SJCRH30 (cell line): ENCODE measurements at places on chromosomes 1 and 21. TPM values are rescaled to one million over a fixed set of nuclear protein-coding genes. Genes with fewer than 3 reads are reported as not detected.

Gene RNF223
- total RNA-seq = not detected in 2 replicates

Gene GSTM1
- total RNA-seq = not detected in 2 replicates

Gene GNAT2
- total RNA-seq = 0.08 and 0.24 TPM in 2 replicates

Gene OR4F29
- 0.18 TPM in 1 of 2 replicates, not detected in the other for total RNA-seq

Gene L1TD1
- total RNA-seq = not detected in 2 replicates

Gene FMN2
- not detected in 2 replicates for total RNA-seq

Gene NHLH1
- 1.4 and 2.2 TPM in 2 replicates for total RNA-seq

Gene ENSA
- 89.3 and 91.6 TPM in 2 replicates for total RNA-seq

Gene ST7L
- 24.2 and 24.8 TPM in 2 replicates for total RNA-seq

Gene CFAP107
- not detected in 2 replicates for total RNA-seq

Gene OR2M3
- 0.02 TPM in 1 of 2 replicates, not detected in the other for total RNA-seq

Gene SYT14
- not detected in 2 replicates for total RNA-seq

Gene CELA2B
- 18.3 and 24.2 TPM in 2 replicates for total RNA-seq

Gene STUM
- total RNA-seq = 0.71 and 0.75 TPM in 2 replicates

Gene CAMK1G
- not detected in 2 replicates for total RNA-seq

Gene CDA
- not detected in 2 replicates for total RNA-seq

Gene CLEC20A
- not detected in 2 replicates for total RNA-seq

Gene EXTL1
- 32.7 and 38.7 TPM in 2 replicates for total RNA-seq

Gene CLCA1
- not detected in 2 replicates for total RNA-seq

Gene SHISA4
- total RNA-seq = 3.5 and 3.8 TPM in 2 replicates

Gene LAMB3
- total RNA-seq = 8.9 and 9.1 TPM in 2 replicates

Gene ISG20L2
- 29.1 and 33.7 TPM in 2 replicates for total RNA-seq

Gene SLC35F3
- not detected in 2 replicates for total RNA-seq

Gene ZNF683
- total RNA-seq = not detected in 2 replicates

Gene OR2L8
- total RNA-seq = not detected in 2 replicates
